ENCODE measurements at places on chromosomes 16 and 17. TPM values are rescaled to one million over a fixed set of nuclear protein-coding genes. Genes with fewer than 3 reads are reported as not detected.

Gene PRR35
- total RNA-seq, result not detected

DNA sequence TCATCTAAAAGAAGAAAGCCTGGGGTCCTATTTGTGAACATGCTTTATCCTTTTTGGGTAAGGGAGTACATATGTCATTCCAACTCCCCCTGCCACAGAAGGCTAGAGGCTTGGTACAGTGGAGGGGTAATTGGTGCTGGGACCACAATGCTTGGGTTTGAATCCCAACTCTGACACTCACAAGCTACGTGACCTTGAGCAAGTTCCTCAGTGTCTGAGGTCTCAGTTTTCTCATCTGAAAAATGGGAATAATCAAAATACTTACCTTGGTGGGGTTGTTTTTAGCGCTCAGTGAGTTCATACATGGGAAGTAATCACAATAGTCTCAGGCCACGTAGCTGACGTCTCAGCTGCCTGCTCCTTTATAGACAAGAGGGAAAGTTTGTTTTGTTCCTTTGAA, 150.8 kb downstream of the CPPED1 start:
- DNase-seq, result no peak

DNA sequence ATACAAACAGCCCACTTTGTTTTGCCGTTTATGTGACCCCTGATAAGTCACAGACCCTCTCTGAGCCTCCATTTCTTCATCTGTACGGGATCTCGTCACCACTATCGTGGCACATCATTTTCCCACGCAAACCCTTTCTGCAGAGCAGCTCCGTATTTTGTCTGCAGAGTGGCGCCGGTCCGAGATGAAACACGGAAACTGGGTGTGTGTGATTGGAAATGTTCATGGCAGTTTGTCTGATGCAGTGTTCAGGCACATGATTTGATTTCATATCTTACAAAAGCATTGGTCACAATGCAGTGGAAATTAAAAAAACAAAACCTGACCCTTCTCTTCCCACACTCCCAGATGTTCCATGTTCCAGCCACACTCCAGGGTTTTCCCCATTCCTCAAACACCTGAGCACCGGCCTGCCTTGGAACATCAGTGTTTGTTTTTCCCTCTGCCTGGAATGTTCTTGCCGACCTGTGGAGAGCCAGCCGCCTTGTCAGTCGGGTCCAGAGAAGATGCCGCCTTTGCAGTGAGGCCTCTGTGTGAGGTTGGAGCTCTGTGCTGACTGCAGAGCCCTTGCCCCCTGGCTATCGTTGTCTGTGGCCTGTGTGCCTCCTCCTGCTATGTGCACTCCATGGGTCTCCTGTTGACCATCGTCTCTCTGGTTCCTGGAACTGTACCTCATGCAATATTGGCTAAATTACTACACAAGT, 39.2 kb downstream of the NT5M start:
- no peak for DNase-seq

Gene TBC1D3G
- total RNA-seq, result not detected

DNA sequence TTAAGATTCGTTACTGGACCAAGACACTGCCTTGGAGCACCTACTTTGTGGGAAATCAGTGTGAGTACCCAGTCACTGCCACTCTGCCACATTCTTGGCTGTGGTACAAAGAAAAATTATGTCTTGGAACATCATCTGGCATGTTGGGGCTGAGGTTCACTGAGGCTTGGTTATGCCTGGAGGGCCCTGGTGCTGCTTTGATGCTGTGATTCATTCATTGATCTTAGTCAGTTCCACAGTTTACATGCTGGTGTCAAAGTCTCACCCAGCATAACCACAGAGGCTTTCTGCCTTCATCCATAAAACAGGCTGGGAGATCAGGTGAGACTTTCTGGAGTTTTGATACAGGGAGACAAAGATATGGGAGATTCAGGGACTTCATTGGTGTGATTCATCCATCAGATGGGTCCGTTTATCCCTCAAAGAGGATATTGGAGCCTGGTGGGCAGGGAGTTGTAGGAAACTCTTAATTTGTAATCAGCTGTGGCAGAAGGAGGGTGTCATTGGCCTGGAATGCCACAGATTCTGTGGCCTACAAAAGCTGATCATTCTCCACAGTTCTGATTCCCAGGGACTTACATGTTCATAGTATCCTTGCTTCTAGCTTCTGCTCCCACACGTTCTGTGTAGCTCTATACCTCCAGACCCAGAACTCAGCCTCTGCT, 322.5 kb downstream of the PMP22 start:
- DNase-seq, result no peak

- no peak for DNase-seq
Observed at GRCh38 chr16:68356919-68357286, 46.1 kb downstream of the PRMT7 start.

GRCh38 chr16:20415541-20415940, 6.2 kb downstream of the ACSM5 start:
- DNase-seq, result no peak

GRCh38 chr16:16191493-16192167, 31.7 kb downstream of the ABCC6 start:
- no peak for DNase-seq

Gene ZNF597
- total RNA-seq, result 2.2 TPM

GRCh38 chr16:3054965-3055733, 8.8 kb downstream of the MMP25 start:
- DNase-seq, result no peak

DNA sequence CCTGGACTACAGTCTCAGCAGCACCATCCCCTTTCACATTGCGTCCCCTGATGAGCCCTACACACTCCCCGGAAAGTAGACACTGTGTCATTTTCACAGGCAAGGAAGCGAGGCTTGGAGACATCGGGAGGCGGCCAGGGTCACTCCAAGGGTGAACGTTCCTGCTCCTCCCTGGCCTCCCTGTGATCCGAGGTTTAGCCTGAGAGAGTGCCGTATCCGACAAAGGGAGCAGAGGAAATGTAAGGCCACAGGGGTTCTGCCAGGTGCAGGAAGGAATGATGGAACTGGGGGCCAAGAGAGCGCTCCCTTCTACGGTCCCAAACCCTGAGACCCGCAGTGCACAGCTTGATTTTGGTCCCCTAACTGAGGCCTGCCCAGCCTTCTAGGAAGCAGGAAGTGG, 8.0 kb upstream of the PIK3R6 start:
- DNase-seq, result no peak

DNA sequence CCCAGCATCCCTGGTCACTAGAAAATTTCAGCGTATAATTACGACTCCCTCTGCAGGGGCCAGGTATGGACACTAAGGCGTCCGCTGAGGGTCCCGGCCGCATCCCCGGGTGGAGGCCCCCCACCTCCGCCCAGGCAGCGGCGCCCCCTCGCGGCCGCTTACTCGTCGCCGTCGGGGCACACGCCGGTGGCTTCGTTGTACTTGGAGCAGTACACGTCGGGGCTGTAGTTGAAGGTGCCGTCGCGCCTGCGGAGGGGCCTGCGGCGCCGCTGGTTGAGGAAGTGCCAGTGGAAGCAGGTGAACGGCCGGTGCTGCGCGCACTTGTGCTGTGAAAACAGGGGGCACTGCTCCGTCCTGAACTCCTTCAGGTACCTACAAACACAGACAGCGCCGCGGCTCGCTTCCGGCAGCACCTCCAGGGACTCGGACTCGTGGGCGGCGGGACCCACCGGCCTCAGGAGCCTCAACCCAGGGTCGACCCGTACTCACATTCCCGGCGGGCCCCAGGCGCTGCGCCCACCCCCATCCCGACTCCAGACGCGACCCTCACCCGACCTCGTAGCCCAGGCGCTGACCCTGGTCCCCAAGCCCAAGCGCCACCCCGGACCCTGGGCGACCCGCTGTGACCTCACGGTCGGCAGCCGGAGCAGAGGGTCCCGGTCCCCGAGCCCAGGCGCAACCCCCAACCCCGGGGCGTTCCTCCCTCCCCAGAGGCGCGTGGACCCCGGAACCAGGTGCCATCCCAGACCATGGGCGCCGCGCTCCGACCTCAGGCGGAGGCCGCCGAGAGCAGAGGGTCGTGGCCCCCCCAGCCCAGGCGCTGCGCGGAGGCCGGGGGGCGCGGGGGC, 596 bp downstream of the UNKL start:
- peak; percentile 20 for DNase-seq

GRCh38 chr17:1953831-1954230, 71.3 kb downstream of the RTN4RL1 start:
- DNase-seq, result no peak

DNA sequence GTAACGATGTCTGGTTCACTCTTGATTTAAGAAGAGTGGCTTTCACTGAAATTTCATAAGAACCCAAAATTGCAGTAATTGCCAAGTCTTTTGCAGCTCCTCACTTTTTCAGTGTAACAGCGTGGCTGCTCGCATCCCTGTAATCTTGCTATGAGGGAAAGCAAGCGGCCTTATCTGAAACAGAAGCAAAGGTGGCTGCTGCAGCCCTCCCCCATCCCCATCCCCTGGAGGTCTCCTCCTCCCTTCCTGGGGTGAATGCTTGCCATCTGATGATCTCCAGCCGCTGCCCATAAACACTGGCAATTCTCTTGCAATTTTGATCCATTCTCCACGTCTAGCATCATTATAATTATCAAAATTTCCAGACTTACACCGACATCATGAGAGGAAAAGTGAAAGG, 182.5 kb upstream of the ASIC2 start:
- no peak for DNase-seq

Gene MARVELD3
- total RNA-seq, result 0.60 TPM

Gene TMEM114
- total RNA-seq, result not detected

All from tibial nerve (tissue), 4 donors.